T-cell (primary cell): ENCODE measurements at places on chromosomes 7 and 10. TPM values are rescaled to one million over a fixed set of nuclear protein-coding genes. Genes with fewer than 3 reads are reported as not detected.

Gene FKBP6
- total RNA-seq, result not detected

Gene DDIT4
- total RNA-seq, result 40.7 TPM

Gene BMS1
- total RNA-seq, result 18.1 TPM

GRCh38 chr7:117806011-117806410, 67.2 kb downstream of the CTTNBP2 start:
- H3K4me1 ChIP-seq, result no peaks in the 10 kb centered on the region
- no peak overlapping the region for H3K27ac ChIP-seq
- H3K4me3 ChIP-seq, result no peak overlapping the region
- DNase-seq, result no peak

DNA sequence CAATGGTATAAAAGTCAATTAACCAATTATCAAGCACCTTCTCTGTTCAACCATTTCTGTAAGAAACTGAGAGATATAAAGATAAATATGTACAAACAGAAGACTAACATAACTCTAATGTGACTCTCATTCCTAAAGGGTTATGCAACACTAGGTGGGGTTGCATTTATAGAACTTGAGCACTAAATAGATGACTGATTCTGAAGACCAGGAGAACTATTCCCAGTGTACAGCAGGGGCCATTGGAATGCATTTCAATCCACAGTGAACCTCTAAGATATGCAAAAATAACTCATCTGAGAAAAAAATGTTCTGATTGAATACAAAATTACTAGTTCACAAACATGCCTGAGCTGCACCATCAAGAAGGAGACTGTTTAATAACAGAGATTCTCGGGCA, 341.2 kb upstream of the STEAP1 start:
- no peak overlapping the region for H3K4me3 ChIP-seq
- H3K27ac ChIP-seq, result no peak overlapping the region
- H3K36me3 ChIP-seq, result no peaks in the 10 kb centered on the region
- no peaks in the 10 kb centered on the region for H3K27me3 ChIP-seq
- no peaks in the 10 kb centered on the region for H3K4me1 ChIP-seq
- DNase-seq, result no peak

GRCh38 chr10:88032566-88032965, 169.1 kb downstream of the PTEN start:
- H3K4me3 ChIP-seq, result no peak overlapping the region
- no peak for DNase-seq

GRCh38 chr7:75740846-75741497, 2.2 kb upstream of the HIP1 start:
- H3K36me3 ChIP-seq, result no peaks in the 10 kb centered on the region
- DNase-seq, result no peak
- no peaks in the 10 kb centered on the region for H3K27me3 ChIP-seq
- no peak overlapping the region for H3K4me3 ChIP-seq

DNA sequence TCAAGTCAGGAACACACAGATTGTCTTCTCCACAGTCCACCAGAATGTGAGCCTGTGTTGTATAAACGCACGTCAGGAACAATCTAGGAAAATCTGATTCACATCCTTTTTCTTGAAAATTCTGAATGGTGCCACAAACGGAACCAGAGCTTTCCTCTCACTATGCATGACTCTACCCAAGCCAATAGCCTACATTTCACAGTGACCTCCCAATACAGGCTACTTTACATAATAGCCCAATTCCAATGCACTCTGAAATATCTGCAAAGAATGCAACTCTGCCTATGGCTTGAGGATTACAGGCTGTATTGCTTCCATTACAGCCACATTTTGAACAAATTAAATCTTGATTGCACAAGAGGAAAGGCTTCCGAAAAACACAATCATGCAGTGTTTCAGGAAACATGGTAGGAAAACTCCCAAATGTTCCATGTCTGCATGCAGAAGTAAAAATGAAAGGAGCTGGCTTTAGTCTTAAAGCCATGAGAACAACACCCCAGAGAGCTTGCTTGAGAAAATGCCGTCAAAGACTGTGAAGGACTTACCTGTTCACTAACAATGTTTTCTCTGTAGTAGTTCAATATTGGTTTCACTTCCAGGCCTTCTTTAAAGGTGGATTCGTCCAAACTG, 113.9 kb downstream of the ITGA8 start:
- H3K4me3 ChIP-seq, result no peak overlapping the region
- H3K4me1 ChIP-seq, result no peaks in the 10 kb centered on the region
- no peak overlapping the region for H3K27ac ChIP-seq
- no peaks in the 10 kb centered on the region for H3K36me3 ChIP-seq
- peaks cover 4% of the 10 kb centered on the region for H3K27me3 ChIP-seq
- no peak for DNase-seq
